ENCODE measurements at places on chromosomes 1 and 21.

GRCh38 chr1:221023482-221023881, 144.2 kb downstream of the HLX start:
- no peak for DNase-seq

DNA sequence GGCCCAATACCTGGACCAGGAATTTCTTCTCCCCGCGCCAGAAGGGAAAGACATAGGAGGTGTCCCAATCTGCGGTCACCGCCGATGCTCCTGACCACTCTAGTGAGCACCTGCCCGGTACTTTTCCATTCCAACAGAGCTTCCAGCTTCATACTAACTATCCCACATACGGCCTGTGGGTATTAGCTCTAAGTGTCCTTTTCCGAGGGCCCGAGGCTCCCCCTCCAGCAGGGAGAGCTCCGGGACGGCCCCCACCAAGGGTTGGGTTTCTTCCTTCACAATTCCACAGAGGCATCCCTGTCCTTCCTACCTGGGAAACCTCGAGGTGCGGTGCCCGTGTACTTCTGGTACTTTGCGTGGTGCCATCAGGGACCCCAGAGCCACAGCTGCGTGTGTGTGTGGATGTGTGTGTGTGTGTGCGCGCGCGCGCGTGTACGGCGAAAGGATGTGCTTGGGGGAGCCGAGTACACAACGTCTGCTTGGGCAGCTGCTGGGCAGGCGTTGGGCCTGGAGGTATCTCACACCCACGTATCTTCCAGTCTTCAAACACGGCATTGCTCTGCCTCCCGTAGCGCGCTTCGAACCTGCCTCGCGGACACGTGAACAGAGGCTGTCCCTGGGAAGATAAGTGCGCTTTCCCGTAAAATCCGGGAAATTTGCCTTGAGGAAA, 2.4 kb upstream of the SIM2 start:
- DNase-seq = no peak

DNA sequence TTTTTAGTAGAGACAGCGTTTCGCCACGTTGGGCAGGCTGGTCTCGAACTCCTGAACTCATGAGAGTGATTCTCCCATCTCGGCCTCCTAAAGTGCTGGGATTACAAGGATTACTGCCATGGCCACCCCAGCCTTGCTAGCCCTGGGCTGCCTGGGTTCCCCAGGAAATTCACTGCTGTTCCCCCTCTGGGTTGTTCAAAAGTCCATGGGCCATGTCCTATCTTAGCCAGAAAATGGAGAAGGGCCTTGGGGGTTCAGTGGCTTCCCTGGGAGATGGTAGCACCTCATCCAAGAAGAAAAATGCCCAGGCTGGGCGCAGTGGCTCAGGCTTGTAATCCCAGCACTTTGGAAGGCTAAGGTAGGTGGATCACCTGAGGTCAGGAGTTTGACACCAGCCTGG, 20.9 kb downstream of the SLC26A9 start:
- no peak for DNase-seq

DNA sequence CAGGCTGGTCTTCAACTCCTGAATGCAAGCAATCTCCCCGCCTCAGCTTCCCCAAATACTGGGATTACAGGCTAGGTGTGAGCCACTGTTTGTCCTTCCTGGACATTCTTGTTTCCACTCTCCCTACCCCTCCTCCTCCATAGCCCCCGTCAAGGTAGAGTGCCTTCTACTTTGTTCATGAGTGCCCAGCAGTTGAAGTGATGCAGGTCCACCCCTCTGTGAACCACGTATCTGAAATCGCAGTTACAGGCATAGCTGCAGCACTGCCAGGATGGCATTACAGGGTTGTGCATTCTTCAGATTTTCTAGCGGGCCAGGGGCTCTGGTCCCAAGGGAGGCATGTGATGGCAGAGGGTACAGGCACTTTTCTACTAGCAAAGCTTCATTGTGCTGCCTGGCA, 7.4 kb upstream of the TLR5 start:
- DNase-seq = no peak

DNA sequence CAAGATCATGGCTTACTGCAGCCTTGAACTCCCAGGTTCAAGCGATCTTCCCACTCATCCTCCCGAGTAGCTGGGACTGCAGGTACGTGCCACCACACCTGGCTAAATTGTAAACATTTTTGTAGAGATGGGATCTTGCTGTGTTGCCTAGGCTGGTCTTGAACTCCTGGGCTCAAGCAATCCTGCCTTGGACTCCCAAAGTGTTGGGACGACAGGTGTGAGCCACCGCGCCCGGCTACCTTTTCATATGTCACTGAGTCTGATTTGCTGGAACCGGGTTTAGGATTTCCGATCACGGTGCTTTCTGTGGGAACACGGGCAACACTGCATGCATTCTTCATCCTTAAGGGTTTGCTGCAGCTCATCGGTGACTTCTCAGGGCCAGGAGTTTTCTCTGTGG, 32.2 kb upstream of the PCBP3 start:
- no peak for DNase-seq

GRCh38 chr1:966135-966703, at the start of gene PLEKHN1:
PLEKHN1 (plus strand) TSS chr1:966482; CDS start chr1:966532, 50 bp downstream.
- DNase-seq = no peak

Data from osteocyte (in vitro differentiated cells).